ENCODE measurements at places on chromosomes 5 and 9.

DNA sequence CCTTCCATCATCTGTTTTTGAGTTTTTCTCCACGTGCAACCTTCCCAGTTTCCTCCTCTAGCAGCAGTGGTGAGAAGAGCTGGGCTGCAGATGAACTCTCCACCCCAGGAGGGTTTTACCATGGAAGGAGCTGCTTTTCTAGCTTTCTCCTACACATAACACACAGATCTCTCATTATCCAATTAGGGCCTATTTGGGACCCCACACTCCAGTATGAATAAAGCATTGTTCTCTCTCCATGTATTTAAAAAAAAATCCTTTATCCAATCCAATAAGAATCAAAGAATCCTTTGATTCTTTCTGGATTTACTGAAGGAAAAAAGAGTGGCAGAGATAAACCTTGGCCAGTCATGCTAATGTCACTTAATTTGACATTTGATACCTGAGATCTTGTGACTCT, 31.6 kb upstream of the NAA35 start:
- DNase-seq: no peak

GRCh38 chr9:114472765-114473446, 32.4 kb downstream of the WHRN start:
- DNase-seq: no peak

GRCh38 chr5:8383616-8384015, 514.7 kb downstream of the MTRR start:
- no peak for DNase-seq

DNA sequence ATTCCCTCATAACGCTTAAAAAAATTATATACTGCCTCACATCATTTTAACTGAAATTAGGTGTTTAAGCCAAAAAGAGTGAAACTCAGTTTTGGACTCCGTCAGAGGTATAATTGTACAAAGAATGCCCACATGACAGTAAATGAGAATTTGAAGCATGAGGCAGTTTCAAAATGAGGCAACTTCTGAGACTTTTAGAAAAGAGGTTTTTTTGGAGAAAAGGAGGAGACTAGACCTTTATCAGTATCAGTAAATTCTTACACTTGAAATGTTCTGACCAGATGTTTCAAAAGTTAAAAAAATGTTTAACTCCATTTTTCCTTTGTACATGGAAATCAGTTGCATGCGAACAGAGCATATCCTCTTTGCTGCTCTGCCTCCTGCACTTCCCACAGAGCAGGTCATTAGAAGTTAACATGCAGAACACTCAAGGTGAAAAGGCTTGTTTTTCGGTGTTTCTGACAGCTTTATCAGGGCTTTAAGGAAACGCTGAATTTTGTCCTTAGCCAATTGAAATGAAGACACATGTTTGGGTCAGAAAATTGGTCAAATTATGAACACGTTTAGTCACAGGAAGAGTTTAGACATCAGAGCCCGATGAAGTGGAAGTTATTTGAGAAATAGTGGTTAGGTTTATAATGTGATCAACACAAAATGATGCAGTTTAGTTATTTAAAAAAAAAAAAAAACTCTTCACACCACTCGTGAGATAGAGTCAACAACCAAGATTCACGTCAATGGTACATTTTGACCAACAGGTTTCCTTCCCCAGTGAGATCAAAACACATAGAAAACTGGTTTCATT, 59.5 kb downstream of the PIK3R1 start:
- no peak for DNase-seq

DNA sequence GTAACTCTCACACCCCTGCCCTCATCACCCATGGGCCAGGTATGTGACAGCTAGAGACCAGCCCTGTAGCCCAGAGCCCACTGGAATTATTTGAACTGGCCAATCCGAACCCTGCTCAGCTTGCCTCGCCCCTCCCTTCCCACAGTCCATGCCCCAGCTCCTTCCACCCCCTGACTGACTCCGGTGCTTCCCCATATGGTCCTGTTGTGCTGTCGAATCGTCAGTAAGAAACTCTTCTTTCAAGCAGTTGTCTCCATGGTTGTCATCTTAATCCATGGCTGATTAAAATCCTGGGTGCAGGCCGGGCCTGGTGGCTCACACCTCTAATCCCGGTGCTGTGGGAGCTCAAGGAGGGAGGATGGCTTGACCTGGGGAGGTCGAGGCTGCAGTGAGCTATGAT, 118.5 kb downstream of the COL23A1 start:
- DNase-seq: no peak

- no peak for DNase-seq
Measured at GRCh38 chr9:109912726-109913460, 132.9 kb downstream of the PALM2AKAP2 start.

DNA sequence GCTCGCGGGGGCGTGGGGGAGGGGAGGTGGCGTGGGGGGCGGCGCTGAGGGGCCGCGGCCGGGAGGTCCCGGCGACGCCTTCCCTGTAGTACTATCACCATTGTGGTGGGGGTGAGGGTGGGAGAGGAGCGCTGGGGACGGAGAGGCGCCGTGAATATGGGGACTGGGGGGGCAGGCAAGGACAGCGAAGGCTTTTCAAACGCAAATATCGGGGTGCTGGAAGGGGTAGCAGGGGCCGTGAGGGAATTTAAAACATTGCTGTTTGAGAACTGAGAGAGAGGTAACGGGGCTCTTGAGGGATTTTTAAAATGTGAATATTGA, 427 bp downstream of the RBM27 start:
- DNase-seq: no peak

- no peak for DNase-seq
Measured at GRCh38 chr5:1707467-1707866, 92.2 kb downstream of the MRPL36 start.

DNA sequence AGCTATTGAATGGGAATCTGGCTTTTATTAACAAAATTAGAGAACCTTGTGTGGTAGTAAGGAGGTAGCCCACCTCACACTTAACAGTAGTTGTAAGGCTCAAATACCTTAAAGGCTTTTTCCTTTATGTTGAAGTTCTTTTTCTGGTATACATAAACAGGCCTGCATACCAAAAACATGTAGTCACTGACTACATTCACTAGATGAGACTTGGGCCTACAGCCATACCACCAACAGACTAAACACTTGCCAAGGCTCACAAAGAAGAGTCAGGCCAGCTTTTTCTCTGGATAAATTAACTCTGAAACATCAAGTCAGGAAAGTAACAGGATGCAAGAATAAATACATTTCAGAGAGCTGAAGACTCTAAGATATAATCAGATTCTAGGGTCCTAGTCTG, 78.6 kb upstream of the MPDZ start:
- no peak for DNase-seq

DNA sequence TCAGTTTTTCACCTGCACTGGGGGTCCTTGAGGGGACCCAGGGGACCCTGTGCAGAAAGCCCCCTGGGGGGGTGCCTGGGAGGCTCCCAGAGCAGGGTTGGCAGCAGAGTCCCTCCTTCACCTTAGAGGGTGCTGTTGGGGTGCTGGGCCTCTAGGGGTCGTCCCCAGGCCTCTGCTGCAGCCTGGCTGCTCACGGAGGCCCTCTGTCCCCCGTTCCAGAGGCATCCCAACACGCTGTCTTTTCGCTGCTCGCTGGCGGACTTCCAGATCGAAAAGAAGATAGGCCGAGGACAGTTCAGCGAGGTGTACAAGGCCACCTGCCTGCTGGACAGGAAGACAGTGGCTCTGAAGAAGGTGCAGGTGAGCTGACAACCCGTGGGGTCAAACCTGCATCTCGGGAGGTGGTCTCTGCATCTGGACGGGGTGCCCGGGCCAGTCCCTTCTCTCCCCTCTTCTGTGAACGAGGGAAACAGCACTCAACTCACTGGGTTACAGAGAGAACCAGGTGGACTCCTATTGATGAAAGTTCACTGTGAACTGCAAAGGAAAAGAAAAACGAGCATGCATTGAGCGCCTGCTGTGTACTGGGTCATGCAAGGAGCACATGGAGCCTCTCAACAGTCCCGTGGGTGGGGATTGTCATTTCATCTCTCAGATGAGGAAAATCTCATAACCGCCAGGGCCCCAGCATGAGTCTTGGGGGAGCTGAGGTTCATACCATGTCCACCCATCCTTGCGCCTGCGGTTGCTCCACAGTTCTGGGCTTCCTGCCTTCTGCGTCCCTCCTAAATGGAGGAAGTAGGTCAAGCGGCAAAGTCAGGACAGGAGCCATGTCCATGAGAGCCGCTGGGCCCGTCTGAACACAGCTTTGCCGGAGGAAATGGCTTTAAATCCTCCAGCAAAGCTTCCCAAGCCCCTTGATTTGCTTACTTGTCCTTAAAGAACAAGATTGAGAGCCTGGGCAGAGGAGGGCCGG, 54.8 kb downstream of the NEK6 start:
- DNase-seq: no peak

- DNase-seq: no peak
Measured at GRCh38 chr9:133661846-133662540, 25.8 kb downstream of the DBH start.

DNA sequence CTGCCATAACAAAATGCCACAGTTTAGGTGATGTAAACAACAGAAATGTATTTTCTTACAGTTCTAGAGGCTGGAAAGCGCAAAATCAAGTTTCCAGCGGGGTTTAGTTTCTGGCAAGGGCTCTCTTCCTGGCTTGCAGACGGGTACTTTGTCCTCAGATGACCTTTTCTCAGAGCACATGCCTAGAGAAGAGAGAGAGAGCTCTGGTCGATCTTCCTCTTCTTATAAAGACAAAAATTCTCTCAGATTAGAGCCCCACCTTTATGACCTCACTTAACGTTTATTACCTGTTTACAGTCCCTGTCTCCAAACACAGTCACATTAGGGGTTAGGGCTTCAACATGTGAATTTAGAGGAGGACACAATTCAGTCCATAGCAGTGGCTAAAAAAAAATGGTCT, 119.7 kb downstream of the CETN3 start:
- DNase-seq: no peak

GRCh38 chr9:128285033-128285784, 9.1 kb downstream of the SWI5 start:
- DNase-seq: no peak

- DNase-seq: no peak
Measured at GRCh38 chr9:131583836-131584555, 38.7 kb downstream of the PRRT1B start.

GRCh38 chr5:111582993-111583601, 70.8 kb upstream of the STARD4 start:
- DNase-seq: no peak

DNA sequence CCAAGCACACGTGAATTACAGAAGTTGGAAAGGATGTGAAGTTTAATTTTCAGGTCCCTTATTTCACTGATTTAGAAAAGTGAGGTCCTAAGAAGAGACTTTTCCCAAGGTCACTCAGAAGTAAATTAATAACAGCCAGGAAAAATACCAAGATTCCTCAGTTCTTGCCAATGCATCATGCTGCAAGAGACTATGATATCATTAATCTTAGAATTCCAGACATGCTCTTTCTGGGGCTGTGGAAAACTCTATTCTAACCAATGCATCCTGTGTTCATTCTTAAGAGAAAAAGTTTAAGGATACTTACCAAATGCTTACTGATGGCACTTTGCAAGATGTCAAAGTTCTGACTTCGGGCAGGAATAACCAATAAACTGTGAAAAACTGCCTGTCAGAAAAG, 42.8 kb downstream of the TEX10 start:
- DNase-seq: no peak

DNA sequence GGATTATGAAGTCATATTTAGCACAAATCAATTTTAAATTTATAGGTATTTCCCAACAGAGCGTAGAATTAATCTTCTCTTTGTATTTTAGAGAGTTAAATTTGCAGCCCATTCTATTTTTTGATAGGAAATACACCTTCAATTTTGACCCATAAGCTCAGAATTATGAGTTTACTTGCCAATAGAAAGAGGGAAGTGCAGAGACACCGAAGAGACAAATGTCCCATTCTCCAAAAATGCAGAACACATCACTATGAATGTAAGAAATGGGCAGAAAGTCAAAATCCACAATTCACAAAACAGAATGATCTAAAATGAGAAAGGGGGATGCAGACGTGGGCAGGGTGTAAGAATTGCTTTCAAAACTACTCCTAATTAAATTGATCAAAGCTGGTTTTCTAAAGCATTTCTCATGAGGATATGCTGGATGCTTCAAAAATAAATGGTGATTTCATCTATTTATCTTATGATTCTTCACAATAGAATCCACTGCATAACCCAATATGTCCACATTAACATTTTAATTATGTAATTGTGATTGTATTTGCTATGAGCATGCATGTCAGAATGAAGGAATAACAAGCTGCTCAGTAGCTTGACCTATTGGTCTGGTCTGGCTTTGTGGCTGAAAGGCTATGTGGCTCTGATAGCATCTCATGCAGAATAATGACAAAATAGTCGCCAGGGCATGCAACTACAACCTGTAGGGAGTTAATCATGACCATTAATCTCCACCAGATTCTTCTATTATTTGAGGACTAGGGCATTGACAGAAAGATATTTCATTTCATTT, 550.1 kb upstream of the CDH18 start:
- no peak for DNase-seq

DNA sequence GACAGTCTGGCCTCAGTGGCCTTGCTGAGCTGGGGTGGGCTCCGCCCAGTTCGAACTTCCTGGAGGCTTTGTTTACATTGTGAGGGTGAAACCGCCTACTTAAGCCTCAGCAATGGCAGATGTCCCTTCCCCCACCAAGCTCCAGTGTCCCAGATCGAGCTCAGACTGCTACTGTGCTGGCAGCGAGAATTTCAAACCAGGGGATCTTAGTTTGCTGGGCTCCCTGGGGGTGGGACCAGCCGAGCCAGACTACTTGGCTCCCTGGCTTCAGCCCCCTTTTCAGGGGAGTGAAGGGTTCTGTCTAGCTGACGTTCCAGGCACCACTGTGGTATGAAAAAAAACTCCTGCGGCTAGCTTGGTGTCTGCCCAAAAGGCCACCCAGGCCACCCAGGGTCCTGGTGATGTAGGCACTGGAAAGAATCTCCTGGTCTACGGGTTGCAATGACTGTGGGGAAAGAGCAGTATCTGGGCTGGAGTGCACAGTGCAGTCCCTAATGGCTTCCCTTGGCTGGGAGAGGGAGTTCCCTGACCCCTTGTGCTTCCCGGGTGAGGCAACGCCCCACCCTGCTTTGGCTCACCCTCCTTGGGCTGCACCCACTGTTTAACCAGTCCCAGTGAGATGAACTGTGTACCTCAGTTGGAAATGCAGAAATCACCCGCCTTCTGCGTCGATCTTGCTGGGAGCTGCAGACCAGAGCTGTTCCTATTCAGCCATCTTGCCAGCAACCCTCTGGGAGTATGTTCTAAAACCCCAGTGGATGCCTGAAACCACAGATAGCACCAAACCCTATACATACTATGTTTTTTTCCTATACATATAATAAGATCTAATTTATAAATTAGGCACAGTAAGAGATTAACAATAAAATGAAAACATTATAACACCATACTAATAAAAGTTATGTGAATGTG, 95.5 kb downstream of the TMEM161B start:
- DNase-seq: no peak

DNA sequence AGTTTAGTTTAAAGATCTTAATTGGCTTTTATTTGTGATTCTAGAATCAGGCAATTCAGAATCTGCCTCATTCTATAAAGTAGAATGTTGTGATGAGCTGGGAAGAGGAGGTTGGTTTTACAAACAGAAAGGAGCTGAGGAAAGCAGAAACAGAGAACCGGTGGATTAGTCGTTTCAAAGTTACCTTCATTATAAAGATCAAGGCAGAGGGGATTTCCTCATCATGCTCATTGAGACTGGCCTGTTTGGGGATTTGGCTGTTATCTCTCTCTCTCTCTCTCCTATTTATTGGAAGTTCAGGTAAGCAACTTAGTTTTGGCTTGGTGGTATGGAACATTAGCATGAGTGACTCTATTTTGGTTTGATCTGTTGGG, 134.0 kb downstream of the GCNT1 start:
- no peak for DNase-seq

- no peak for DNase-seq
Measured at GRCh38 chr5:64213531-64213930, 47.9 kb downstream of the RNF180 start.

GRCh38 chr5:112634166-112634565, 103.5 kb upstream of the APC start:
- DNase-seq: no peak

- DNase-seq: no peak
Measured at GRCh38 chr5:145938776-145939539, 2.6 kb downstream of the SH3RF2 start.

All from NCI-H1105 (cell line).